Activated T-cell treated with anti-CD3 and anti-CD28 coated beads for 48 hours (primary cell): ENCODE measurements at places on chromosomes 6 and 20.

DNA sequence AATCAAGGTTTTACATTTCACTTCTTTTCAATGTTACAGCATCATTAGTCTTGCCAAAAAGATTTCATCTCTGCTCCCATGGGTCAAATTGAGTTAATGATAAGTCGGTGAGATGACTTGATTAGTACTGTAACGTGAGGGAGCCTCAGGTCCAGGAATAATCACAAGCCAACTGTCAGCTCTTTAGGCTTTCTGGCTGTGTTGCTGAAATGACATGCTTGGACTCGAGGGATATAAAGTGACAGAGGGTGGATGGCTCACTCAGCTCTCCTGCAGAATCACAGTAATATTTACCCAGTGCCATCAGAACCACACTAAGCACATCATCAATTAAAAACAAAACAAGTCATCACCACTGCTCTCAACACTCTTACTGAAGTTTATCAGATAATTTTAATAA is 196.2 kb upstream of the THEMIS start:
- no peak for DNase-seq

DNA sequence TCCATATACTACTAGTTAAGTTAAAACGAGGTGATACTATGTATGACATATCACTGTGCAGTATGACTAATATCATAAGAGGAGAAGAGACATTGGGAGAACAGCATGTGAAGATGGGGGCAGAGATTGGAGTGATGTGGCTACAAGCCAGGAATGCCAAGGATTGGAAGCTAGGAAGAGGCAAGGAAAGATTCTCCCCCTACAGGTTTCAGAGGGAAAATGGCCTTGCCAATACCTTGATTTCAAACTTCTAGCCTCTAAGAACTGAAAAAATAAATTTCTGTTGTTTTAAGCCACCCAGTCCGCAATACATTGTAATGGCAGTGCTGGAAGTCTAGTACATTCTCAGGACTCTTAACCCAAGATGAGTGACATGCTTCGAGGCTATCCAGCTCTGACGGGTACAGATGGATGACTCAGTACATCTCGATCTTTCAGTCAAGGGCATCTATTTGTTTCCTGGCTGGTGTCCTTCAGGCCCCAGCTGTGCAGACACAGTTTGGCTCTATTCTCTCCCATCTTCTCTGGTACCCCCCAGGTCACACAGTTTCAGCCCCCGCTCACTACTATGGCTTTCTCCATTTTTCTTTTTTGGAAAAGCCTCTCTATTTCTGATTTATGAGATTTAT is 55.5 kb upstream of the THEMIS start:
- DNase-seq: no peak

- DNase-seq: no peak
Observed at GRCh38 chr6:22471132-22471690, 98.2 kb upstream of the HDGFL1 start.

GRCh38 chr20:57590485-57591288 is 29.5 kb downstream of the ZBP1 start:
- DNase-seq: no peak

DNA sequence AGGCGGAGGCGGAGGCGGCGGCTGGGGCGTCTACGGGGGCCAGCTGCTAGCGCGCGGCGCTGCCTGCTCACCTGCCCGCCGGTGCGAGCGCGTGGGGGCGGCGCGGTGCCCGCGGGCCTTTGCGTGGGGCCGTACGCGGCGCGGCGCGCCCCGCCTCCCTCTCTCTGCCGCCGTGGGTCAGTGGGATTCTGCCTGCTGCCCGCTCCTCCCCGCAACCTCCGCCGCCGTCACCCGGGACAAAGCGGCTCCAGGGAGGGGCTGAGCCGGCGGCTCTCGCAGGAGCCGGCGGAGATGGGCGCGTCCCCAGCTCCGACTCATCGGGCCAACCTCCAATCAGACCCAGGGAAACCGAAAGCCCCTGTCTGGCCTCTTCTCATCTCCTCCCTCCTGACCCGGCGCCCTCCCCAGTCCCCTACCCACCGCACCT is at the start of gene RCAN2:
Gene RCAN2 (minus strand): TSS at position 249 of the 427 bp plus-strand sequence.
- DNase-seq: peak; percentile 24

DNA sequence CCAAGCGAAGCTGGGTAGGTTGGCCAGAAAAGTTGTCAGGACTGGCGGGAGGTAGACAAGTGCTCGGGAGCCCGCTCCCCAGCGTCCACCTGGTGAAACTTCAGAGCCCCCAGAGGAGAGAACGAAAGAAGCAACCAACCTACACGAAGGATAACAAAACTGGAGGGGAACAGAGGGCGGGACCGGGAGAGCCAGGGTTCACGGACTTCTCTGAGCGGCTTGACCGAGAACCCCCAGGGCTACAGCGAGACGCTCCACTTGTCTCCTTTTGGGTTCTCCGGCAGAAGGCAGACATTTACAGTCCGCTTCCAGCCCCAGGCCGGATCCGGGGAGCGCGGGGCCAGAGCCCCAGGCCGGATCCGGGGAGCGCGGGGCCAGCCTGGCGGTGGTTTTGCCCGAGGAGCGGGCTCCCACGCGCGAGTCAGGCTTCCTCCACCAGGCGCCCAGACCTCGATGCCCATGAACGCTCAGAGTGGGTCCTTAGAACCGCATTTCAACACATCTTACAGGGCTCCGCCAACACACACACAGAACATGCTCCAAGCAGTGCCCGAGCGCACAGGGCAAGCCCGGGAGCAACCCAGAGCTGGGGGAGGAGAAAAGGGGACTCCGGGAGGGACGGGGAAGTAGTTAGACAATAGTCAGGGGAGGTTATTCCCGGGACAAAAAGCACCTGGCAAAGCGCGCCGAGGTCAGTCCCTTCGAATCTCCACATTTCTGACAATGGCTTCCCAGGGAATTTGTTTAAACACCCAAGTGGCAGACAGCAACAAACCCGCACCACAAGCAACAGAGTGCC is 1.1 kb downstream of the PTPRK start:
- peak; percentile 19 for DNase-seq

DNA sequence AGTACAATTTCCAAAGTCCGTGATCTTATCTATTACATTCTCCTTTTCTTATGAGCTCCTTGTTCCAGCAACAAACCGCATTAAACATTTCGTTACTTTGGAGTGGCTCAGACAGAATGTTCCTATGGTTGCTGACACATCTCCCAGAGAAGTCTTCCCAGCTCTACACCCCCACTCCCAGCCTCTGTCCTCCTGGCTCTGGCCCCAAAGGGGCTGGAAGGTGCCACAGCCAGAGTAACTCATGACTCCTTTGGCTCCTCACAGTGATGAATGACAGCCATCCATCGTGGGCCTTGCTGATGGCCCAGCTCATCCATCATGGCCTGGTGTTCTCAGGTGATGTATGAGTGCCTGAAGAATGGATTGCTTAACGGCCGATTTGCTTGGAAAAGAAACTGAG is 203.0 kb downstream of the DHX35 start:
- DNase-seq: no peak

- no peak for DNase-seq
Observed at GRCh38 chr6:155106456-155107115, 111.5 kb downstream of the TIAM2 start.

DNA sequence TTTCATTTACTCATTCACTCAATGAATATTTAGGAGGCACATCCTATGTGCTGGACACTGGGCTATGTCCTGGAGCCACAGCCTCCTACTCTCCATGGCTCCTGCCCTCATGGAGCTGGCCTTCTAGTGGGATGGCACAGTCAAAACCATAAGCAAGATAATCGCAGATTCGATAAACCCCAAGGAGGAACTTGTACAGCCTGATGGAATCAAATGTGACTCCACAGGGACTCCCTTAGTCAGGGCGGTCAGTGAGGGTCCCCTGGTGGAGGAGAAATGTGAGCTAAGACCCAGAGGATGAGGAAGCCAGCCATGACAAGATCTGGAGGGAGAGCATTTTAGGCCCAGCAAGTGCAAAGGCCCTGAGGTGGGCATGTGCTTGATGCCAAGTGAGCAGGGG is 211.9 kb downstream of the PREX1 start:
- no peak for DNase-seq

DNA sequence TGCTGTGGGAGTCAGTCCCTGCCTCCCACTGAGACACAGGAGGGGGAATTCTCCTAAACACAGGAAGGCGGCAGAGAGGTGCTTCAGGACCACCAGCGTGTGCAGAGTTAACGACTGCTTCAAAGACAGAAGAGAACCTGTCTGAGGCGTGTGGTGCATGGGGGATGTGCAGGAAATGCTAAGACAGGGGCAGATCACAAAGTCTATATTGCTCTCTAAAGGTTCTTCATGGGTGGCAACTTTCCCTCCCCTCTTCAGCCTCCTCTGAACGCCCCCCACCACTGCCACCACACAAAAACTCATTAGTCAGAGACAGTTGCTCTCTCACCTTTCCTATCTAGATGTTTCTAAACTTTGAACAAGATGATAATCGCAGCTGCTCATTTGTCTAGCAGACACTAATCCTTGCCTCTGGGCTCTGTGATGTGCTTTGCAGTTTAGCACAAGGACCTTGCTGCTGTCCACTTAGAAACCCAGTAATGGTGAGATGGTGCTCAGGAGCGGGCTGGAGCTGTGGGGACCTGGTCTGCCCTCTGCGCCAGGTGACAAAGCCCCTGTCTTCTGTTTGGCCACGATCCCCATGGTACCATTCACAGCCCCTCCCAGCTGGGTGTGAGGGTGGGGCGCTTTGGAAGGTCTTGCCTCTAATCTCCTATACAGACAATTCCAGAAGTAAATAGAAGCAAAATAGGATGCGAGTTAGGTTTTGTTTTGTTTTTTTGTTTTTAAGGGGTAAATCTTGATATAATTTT is 219.6 kb downstream of the NRN1 start:
- no peak for DNase-seq

DNA sequence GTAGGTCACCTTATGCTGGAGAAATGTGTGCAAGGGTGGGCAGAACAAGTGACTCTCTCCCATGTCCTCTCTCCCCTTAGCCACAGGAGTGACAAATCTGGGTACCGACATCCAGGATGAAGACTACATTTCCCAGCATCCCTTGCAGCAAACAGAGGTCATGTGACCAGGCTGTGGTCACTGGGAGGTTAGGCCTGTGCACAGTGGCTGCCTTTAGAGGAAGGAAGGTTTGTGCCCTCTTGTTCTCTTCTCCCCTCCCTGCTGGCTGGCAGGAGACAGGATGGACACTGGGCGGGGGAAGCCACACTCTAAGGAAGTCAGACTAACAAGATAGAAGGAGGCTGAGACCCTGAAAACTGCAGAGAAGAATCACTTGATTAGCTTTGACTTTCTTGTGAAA is 360.2 kb downstream of the PREX1 start:
- no peak for DNase-seq

GRCh38 chr6:137942736-137943135 is 75.7 kb downstream of the TNFAIP3 start:
- no peak for DNase-seq

DNA sequence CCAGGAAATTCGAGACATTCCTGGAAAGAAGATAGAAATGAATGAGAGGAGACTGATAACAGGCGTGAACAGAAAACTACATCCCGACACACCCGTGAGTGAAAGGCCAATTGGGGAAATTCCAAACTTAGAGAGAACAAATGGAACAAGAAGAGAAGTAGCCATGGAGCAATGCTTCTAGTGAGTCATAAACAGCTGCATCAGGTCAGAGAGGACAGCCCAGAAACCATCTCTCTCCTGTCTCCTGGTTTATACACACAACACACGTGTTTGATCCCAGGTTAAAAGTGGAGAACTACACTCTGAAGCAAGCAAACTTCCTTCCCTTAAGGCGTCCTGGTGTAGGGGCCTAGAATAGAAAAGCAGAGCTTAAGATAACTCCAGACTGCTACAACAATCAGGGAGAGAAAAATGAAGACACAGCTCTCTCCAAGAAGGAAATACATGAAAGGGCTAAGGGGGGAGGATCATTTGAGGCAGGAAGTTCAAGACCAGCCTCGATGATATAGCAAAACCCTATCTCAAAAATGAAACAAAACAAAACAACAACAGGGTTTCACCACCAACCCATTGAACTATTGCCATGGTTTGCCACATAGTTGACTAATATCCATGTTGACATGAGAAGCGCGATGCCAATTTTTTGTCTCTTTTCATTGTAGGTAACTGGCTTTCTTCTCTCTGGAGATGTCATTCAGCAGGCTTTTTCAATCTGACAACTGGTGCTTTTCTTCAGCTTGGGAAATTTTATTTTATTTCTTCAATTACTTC is 26.9 kb downstream of the NRN1 start:
- no peak for DNase-seq

- DNase-seq: no peak
Observed at GRCh38 chr20:20454850-20455627, 87.1 kb downstream of the INSM1 start.
